ENCODE measurements at places on chromosomes 1 and 21.

GRCh38 chr1:12165342-12165741, 1.4 kb upstream of the TNFRSF1B start:
- no peak for DNase-seq
- H3K27ac ChIP-seq, result no peak overlapping the region
- no peaks in the 10 kb centered on the region for H3K36me3 ChIP-seq

DNA sequence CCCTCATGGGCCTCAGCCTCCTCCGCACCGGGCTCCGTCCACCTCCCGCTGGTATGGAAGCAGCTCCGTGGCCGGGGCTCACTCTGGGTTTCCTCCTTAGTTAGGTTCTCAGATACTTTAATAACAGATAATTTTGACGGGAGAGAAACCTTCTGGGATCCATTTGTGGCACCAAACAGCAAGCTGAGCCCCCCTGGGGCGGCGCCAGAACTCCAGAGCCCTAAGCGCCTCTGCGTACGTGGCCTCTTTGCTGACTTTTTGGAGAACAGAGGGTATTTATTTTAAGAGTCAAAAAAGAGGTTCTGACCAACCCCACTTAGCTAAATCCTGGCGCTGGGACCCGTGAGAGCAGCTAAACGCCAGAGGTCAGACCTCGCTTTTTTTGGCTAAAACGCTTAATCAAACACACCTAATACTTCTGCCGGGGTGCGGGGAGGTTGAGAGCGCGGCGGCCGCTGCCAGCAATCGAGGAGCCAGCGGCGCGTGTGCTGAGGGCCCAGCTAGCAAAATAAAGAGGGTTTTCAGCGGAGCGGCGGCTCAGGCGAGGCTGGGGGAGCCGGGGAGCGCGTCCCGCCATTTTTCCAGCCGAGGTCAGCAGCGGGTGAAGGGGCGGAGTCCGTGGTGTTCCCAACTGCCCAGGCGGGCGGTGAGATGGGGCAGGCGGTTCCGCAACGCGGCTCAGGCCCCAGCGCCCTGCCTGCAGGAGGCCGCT, 171.7 kb downstream of the PRDM16 start:
- no peaks in the 10 kb centered on the region for H3K36me3 ChIP-seq
- DNase-seq, result peak; percentile 65
- no peak overlapping the region for H3K27ac ChIP-seq
- H3K27me3 ChIP-seq, result no peaks in the 10 kb centered on the region

DNA sequence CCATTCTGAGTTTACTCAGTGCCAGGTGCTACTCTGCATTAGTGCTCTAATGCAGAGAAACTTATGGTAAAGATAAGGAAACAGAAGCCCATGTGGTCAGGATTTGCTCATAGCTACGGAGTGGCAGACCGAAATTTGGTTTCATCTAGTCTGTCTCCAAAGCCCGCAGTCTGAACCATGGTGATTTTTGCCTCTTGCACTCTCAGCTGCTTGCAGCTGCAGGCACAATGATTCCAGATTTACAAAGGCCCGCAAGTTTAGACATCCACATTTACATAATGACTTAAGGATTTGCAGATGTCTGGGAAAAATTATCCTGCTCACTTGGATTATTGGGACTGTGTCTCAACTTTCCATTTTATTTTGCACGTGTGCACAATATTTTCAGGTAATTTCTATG, 161.3 kb upstream of the KCNJ6 start:
- no peaks in the 10 kb centered on the region for H3K4me1 ChIP-seq
- H3K27me3 ChIP-seq, result no peaks in the 10 kb centered on the region
- H3K27ac ChIP-seq, result no peak overlapping the region
- no peak overlapping the region for H3K4me3 ChIP-seq
- H3K36me3 ChIP-seq, result no peaks in the 10 kb centered on the region

- H3K36me3 ChIP-seq, result peaks cover 27% of the 10 kb centered on the region
- no peak overlapping the region for H3K27ac ChIP-seq
- no peak overlapping the region for H3K4me3 ChIP-seq
These were observed 21.7 kb upstream of the CTSK start for GRCh38 chr1:150829751-150830150.

GRCh38 chr1:117171900-117172511, 38.7 kb downstream of the VTCN1 start:
- no peak overlapping the region for H3K27ac ChIP-seq
- peaks cover 8% of the 10 kb centered on the region for H3K4me1 ChIP-seq
- H3K36me3 ChIP-seq, result no peaks in the 10 kb centered on the region
- no peak overlapping the region for H3K4me3 ChIP-seq
- peak; percentile 27 for DNase-seq
- H3K27me3 ChIP-seq, result no peaks in the 10 kb centered on the region

All from GM23338 (cell line).